ENCODE measurements at places on chromosomes 13 and 19.

DNA sequence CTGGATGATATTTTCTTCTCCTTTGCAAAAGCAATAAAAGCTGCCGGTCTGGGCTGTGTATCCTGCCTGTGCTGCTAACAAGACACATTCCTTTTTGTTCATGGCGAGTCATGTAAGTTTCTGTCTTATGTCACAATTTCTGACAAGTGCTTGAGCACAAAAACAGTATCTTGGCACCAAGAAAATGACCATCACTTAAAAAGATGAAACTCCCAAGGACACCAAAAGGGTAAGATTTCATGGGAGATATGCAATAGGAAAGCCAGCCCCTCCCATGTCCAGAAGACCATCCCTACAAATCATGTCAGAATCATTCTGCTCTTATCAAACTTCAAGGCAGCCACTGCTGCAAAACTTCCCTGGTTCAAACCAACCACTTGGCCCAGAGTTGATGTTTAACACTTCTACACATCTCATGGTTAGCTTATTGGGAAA is 375.4 kb upstream of the ZNF507 start:
- DNase-seq, result no peak

DNA sequence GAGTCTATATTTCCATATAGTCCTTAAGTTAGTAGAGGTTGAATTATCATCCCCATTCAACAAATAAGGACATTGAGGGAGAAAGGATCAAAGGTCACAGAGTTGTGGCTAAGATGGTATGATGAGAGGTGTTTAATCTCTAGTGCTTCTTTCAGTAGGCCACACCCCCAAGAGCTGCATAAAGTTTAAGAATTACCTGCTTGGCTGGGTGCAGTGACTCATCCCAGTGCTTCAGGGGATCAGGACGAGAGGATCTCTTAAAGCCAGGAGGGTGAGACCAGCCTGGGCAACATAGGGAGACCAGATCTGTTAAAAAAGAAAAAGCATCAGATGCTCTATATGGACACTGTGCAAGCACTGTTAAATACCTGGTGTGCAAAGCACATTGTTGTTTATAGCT is 560.0 kb upstream of the KLHL1 start:
- no peak for DNase-seq

DNA sequence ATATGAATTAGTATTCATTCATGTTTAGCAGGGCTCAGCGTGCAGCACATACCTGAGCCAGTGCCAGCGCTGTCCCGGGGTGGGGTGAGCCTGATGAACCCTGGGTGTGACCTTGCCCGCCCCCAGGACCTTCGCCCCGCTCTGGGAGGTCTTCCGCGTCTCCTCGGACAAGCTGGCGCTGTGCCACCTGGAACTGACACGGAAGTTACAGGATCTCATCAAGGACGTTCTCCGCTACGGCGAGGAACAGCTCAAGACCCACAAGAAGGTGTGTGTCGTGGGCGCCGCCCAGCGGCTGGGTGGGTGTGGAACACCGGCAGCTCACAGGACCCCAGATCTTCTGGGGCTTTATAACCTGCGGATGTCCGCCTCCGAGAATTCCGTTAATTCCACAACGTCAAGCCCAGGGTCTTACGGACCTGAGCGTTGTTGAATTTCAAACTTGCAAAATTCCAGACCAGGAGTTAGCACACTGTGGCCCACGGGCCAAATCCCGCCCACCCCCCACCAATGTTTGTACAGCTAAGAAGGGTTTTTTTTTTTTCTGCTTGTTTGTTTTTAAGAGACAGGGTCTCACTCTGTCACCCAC is 15.4 kb downstream of the FCHO1 start:
- DNase-seq, result no peak

- DNase-seq, result no peak
Observed at GRCh38 chr19:40033989-40034560, 22.0 kb downstream of the ZNF780B start.

DNA sequence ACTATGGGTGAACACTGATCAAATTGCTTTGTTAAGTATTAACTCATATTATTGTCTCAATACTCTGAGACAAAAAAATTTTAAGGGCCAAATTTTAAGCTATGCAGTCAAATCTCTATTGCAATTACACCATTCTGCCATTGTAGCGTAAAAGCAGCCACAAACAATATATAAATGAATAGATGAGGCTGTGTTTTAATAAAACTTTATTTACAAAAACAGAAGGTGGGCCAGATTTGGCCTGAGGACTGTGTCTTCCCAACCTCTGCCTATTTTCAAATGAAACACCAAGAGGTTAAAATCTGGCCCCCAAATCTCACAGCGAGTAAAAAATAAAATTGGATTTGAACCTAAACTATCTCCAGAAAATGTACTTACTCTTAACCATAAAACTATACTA is 51.7 kb downstream of the MBD3L2B start:
- DNase-seq, result no peak

- no peak for DNase-seq
Observed at GRCh38 chr13:94858856-94859255, 146.5 kb upstream of the SOX21 start.

DNA sequence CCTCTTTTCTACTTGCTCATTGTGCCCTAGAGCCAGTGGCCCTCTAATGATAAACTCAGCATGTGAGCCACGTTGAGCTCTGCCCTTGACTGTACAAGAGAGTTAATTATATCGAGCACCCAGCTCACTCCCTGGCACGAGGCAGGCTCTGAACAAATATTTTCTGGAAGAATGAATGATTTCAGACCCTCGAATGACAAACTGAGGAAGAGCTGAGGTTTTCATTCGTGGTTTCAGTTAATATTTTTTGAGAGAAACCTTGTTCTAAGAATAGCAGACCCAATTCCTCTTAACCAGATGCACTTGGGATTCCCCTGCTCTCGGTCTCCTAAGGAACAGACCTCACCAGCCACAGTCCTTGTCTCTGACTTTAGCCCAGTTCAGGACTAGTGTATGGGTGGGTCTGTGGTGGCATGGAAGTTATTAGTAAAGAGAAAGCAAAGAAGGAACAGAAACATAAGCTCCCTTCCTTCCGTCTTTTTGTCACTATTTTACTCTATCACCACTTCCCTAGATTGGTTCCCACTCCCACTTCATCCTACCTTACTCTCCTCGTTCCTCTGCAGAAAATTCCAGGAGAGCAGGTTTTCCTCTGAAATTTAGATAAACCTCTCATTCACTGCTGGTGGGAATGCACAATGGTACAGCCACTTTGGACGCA is 22.1 kb upstream of the WDFY2 start:
- no peak for DNase-seq

DNA sequence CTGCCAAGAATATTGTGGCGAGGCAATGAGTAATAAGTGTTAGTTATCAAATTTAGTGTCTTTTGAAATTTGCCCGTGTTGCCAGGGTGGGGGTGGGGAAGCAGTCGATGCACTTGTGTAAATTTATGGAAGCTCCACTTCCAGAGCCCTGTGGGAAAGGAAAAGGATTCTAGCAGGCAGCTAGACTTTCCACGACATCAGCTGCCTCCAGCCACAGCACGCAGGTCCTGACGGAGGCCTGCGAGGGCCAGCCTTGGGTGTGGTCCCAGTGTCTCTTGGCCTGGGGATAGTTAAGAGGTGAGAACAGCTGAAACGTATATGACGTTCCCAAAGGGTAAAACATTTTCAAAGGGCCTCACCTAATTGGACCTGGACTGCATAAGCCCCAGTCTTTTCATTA is 433.0 kb downstream of the TSHZ3 start:
- DNase-seq, result no peak

- DNase-seq, result no peak
Observed at GRCh38 chr13:112447761-112448603, 71.8 kb downstream of the SPACA7 start.

- DNase-seq, result peak; percentile 40
Observed at GRCh38 chr19:15463861-15464371, 428 bp downstream of the RASAL3 start.

DNA sequence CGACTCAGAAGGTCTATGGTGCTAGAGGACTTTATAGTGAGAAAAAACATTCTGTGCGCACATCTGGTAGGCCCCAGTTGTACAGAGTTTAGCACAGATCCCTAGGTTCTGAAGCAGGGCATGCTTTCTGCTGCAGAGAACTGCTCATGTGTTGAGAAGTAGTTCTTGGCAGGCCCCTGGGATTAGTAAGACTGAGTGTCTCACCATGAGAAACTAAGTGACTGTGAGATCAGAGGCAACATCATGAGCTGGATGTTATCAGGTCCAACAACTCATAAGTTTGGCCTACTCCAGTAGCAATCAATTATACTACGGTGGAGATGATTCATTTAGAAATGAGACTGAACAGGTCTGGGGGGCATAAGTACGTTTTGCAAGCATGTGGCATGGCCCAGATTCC is 507.4 kb upstream of the KLF12 start:
- DNase-seq, result no peak

DNA sequence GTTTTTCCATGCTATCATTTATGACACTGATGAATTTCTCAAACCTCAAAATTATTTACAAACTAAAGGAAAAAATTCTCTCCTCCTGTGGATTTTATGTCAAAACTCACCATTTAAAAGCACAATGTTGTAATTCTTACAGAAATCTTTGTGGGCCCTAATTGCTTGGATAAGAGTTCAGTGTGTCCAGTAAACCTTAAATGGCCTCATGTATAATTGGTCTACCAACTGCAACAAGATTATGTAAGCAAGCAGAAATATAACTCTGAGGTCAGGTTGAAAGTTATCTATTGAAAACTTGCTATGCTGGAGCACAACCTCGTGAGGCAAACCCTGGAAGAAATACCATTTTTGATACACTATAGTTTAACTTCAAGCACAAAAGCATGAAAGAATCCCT is 22.0 kb downstream of the VWA8 start:
- no peak for DNase-seq

- no peak for DNase-seq
Observed at GRCh38 chr13:27339299-27339698, 68.7 kb downstream of the RASL11A start.

DNA sequence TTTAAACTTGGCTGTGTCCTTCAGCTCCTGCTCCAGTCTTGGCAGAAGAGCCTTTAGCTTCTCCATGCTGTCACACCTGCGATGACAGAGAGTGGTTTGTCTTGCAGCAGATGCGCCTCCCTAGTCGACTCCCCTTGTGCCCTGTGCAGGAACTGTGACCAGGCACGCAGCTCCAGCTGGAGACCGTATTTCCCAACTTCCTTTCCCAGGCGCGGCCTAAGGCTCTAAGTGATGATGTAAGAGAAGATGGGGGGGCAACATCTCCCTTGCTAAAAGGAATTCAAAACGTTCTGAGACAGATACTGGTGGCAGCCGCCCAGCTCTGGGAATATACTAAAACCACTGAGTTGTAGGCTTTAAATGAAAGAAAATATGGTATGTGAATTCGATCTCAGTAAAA is 16.3 kb downstream of the DCUN1D2 start:
- no peak for DNase-seq

- DNase-seq, result no peak
Observed at GRCh38 chr13:102536695-102537485, 59.9 kb upstream of the TPP2 start.

DNA sequence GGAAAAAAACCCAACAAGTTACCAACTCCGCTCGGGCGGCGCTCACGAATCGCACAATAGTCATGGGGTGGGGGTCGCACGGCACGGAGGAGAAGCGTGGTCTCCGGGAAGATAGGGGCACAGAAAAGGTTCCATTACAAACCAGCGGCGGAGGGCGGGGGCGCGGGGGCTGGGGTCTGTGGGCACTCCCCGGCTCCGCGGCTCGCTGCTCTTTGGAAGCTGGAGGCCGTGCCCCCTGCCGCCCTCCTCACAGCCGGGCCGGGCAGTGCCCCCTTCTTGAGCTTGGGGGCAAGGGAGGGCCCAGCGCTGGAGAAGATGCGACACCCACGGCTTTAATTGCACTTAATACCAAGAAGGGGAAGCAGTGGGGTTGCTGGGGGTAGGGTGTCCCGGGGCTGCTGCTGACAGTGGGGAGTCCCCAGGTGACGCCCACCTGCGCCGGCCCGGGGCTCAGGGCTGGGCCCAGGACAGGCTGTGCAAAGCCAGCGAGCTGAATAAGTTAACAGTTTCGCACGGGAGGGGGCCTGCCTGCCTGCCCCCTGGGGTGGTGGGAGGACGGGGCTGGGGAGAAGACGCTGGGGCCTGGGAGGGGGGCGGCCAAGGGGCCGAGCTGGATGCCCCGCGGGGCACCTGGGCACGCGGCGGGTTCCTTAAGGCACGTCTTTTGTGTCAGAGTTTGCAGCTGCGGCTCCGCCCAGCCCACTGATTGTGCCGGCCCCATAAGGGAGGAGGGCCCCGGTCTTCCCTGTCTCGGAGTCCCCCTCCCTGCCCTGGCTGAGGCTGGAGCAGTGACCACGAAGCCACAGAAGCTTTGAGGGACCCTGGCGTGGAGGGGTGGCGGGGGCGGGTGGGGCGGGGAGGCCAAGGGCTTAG is 9.8 kb downstream of the DCAF15 start:
- DNase-seq, result no peak

DNA sequence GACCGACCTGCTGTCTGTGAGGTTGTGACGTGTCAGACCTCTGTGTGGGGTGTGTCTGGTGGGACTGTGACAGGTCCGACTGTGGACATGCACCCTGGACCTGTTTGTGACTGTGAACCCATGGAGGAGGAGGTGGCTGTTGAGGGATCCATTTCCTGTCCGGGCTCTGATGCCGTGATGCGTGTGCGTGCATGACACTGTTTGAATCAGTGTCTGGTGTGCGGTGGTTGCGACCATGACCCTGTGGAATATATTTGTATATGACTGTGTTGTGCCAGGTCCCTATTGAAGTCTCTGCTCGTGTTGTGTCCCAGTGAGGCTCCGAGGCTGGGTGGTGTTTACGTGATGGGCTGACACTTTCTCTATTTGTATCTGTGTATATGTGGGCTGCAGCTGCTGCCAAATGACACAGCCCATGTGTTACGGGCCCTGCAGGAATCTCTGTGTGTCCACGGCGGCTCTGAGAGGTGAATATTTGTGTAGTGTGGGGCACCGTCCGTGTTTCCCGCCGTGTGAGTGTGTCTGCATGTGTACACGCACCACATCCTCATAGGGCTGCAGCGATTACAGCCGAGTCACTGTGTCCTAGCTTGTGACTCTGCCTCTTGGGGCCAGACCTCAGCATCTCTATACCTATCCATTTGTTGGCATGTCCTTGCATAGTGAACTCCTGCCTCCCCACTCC is 18.3 kb downstream of the CCDC97 start:
- DNase-seq, result no peak

- peak; percentile 97 for DNase-seq
Observed at GRCh38 chr19:2819540-2820111, at the start of gene ZNF554. Gene ZNF554, plus strand, starts transcription at chr19:2819868. Its CDS starts 204 bp downstream, at chr19:2820072.

- no peak for DNase-seq
Observed at GRCh38 chr13:29888306-29888705, 37.9 kb upstream of the UBL3 start.
